Activated CD8-positive, alpha-beta memory T cell treated with anti-CD3 and anti-CD28 coated beads for 24 hours (primary cell): ENCODE measurements at places on chromosomes 5 and 9.
A peak's percentile ranks its signal among the peaks of the same experiment; 100 is the strongest.

DNA sequence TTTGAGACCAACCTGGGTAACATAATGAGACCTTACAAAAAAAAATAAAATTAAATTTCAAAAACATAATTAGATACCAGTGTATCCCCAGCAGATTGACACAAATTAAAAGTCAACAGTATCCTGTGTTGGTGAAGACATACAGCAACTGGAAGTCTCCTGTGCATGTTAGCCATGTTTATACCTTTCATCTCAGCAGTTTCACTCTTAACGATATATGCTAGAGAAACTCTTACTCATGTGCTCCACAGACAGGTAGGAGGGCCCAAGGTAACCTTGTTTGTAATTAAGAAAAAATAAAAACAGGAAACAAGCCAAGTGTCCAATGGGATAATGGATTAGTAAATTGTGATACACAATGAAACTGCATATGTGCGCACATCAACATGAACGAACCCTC, 50.1 kb upstream of the N4BP3 start:
- no peak for DNase-seq

- no peak for DNase-seq
Measured at GRCh38 chr5:109242518-109242917, 167.3 kb downstream of the PJA2 start.

GRCh38 chr9:127004946-127005769, 90.6 kb downstream of the RALGPS1 start:
- peak; percentile 77 for DNase-seq

- DNase-seq = no peak
Measured at GRCh38 chr9:99730062-99730461, 91.6 kb upstream of the NR4A3 start.

DNA sequence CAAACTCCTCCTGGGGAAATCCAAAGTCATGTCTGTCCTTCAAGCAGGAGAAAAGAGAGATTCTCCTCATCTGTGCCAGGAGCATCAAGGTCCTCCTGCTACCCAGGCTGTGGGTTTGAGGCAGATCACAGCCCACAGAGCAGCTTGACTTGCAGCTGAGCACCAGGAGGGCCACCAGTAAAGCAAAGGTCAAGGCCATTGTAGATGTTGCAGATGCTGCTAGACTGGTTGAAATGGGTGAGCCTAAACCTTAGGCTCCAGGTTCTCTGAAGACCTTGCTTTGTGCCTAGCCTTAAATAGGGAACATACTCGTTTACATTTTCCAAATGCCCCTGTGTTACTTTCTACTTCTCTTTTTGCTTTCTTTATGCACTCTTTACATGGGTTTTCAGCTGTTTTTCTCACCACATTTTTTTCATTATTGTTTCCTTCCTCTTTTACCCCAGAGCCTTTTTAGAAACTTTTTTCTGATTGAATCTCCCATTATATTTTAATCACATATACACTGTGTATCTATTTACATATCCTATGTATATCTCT, at the start of gene IFNA2:
Gene IFNA2, minus strand, starts transcription at position 268 of the 540 bp plus-strand sequence. Its CDS starts 69 bp downstream, at position 199.
- no peak for DNase-seq
